BJ (cell line): ENCODE measurements at places on chromosomes 6 and 20. TPM values are rescaled to one million over a fixed set of nuclear protein-coding genes. Genes with fewer than 3 reads are reported as not detected.

The MAFB gene
- polyA plus RNA-seq: 0.02 and 0.06 TPM in 2 replicates

DNA sequence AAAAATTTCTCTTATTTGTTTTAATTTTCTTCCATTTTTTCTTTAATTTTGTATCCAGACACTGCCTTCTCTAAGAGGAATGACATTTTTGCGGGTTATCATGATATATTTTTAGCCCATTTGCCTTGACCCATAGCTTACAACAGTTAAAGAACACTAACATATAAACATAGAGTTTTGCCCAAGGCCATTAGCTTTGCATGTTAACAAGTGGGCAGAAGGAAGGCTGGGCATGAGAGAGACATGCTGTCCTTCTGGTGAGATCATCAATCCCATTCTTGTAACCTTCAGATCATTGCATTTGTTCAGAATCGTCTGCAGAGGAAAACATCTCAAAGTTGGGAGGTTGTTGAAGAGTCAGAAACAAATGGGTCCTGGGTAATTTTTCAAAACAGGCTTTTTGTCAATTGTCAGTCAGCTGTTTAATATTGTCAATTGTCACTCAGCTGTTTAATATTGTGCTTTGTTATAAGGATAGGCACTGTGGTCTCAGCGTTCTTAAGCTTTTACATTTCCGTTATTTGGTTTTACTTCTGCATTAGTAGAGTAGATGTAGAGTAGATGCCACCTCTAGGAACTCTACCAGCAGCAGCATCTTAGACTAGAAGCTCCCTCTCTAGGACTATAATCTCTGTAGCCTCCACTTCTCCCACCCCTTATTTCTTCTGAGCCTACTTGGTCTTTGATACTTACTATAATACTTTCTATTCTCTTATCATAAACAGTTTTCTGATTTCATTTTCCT, 243.1 kb downstream of the ESR1 start:
- DNase-seq: no peak

GRCh38 chr6:48994811-48995210, 468.2 kb downstream of the MMUT start:
- no peak for DNase-seq

The MUC21 gene
- not detected in 2 replicates for polyA plus RNA-seq

DNA sequence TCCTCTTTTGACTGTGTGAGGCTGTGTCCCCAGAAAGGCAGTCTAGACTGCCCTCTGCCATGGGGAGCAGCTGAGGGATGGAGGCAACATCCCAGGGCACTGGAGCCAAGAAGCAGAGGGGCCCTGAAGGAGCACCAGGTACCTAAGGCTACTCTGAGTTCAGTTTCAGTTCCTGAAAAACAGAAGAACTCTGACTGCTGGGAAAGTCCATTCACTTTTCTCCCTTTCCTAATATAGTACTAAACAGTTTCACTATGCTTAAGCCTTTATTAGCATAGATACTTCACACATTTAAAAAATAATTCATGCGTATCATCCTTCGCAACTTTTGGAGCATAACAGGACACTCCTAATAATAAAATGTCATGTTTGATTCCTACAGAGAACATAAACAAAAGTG, 130.0 kb downstream of the FOXC1 start:
- no peak for DNase-seq

DNA sequence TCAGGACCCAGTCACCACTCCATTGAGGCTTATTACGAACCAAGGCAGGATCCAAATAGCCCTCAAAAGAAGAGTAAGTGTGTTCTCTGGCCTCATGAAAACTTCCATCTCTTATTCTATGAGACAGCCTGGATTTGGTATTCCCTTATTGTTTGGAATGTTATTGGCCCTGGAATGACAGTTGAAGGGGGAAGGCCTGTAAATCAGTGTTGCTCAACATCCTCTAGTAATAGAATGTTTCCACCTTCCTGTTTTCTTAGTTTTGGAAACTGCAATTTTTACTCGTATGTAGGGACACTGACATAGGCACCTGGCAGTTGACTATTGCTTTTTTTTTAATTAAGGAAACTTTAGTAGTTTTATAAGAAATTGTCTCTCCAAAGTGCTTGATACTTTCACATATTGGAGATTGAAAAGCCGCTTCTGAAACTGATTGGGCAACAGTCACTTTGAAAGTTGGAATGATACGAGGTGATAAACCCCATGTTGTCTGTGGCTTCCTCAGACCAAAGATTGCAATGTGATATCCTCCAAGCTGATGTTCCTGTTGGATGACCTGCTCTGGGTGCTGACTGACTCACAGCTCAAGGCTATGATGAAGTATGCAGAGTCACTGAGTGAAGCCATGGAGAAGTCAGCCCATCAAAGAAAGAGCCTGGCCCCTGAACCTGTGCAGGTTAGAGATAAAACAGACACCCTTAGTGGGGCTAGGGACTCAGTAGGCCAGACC, 43.1 kb downstream of the BLTP3A start:
- peak; percentile 26 for DNase-seq

DNA sequence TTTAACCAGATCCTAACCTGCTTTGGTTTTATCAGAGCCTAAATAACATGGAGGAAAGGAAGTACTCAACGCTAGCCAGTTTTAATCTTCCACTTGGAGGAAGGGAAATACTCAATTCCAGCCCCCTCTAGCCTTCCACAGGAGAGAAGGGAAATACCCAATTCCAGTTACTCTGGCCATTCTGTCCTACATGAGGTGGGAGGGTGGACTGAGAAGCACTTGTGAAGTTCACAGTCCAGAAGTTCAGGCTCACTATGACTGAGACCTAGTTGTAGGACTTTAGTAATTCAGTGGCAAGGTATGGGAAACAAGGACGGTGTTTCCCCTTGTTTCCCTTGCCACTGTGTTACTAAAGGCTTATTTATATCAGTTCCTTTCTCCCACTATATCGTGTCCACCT, 672.0 kb downstream of the RFPL4B start:
- DNase-seq: no peak

The PDE10A gene
- 0.36 and 0.40 TPM in 2 replicates for polyA plus RNA-seq

DNA sequence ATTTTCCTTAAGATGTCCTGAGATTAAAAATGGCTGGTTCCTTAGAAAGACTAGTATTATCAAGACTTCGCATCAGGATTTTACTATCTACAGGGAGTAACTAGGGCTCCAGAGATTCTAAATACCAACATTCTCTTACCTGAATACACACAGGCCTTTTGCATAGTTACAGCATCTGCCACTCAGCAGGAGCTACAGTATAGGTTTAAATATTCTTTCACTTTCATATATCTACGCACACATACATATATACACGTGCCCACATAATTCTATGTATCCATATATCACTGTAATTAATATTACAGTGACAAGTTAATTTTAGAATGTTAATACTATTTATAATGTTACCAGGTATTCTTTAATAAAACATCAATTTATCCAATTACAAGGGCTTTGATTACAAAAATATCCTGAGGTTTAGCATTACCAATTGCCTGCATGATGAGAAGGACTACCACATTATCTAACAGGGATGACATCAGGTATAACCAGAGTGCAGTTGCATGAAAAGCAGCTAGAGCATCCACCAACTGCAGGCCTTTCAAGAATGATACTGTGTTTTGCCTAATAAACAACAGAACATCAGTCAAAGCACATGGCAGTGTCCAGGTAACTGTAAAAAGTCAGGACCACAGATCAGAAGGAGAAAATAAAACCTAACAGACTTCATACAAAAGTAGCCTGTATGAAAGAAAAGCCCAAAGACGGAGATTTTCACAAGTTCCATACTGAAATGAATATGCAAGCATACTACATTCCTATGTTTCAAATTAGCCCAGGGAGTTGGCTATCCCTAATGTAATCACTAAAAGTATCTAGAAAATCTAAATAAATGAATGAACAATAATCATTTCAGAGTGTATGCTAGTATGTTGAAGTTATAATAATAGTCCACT, 268.7 kb downstream of the PTPRK start:
- DNase-seq: no peak

GRCh38 chr20:19888269-19888671, 128.9 kb upstream of the NAA20 start:
- DNase-seq: no peak

- no peak for DNase-seq
These were observed 232.7 kb upstream of the TENT5A start for GRCh38 chr6:81985191-81985590.

The POU3F2 gene
- polyA plus RNA-seq: not detected in 2 replicates

The IMPG1 gene
- not detected in 2 replicates for polyA plus RNA-seq

- DNase-seq: no peak
These were observed 31.9 kb downstream of the ANKRD60 start for GRCh38 chr20:58196402-58197184.

The MICB gene
- polyA plus RNA-seq: 21.9 and 23.4 TPM in 2 replicates

- no peak for DNase-seq
These were observed 145.8 kb downstream of the MRPL14 start for GRCh38 chr6:43981363-43981990.

The SIRPA gene
- 23.2 and 34.1 TPM in 2 replicates for polyA plus RNA-seq

DNA sequence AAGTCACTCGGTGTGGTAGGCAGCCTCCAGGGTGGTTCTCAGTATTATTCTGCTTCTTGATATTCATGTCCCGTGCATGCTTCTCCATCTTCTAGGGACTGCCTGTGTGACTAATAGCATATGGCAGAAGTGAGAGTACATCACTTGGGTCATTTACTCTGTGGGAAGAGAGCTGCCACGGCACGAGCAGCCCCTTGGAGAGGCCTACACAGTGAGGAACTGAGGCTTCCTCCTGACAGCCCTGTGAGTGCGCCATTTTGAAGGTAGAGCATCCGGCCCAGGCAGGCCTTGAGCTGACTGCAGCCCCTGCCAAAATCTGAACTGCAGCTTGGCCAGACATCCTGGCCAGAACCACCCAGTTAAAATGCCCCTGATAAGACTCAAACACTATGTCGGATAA, 17.3 kb upstream of the MCUR1 start:
- DNase-seq: no peak

DNA sequence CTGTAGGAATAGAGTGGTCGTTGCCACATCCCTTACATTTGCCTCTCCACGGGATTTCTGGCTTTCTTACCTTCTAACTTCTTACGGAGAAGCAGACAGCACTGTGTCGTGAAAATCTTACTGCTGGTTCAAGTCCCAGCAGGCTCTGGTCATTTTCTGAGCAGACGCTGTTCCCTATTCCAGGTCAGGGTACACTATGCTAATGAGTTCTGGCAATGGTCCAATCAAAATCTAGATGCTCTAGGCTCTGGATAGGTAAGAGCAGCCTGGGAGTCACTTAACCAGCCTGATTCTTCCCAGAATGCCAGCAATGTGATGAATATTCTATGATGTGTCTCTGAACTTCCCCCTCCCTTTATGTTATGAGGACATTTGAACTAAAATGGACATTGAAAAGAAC, at the start of gene GCM1:
GCM1 (minus strand) TSS at position 158 of the 400 bp plus-strand sequence. CDS start 3,209 bp downstream, outside the sequence.
- DNase-seq: no peak

DNA sequence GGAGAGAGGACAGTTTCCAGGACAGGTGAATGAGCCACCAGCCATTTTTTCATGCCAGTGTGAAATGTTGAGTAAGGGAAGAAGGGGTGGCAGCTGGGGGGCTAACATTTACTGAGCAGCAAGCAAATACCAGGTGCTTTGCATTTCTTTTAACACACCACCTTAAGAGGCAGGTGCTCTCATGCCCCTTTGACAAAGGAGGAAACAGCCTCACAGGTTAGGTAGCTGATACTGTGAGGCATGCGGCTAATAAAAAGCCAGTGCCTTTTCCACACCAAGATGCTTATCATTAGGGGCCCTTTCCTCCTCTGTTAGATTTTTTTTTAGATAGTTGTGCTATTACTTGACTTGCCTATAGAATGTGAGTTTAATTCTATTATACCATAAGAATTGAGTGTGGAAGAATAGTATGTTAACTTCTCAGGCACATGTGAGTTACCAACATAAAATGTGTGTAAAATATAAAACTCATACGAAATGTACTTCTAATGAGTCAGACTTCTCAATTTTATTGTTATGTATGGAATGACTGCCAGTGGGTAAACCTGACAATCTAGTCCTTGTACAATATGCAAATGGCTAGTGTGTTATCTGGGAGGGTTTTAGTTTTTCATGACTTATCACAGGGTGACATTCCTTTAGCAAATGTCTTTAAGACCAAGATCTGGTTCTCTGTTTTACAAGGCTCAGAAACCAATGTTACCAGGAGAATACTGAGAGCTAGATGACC, 260.0 kb downstream of the TMEM242 start:
- no peak for DNase-seq

DNA sequence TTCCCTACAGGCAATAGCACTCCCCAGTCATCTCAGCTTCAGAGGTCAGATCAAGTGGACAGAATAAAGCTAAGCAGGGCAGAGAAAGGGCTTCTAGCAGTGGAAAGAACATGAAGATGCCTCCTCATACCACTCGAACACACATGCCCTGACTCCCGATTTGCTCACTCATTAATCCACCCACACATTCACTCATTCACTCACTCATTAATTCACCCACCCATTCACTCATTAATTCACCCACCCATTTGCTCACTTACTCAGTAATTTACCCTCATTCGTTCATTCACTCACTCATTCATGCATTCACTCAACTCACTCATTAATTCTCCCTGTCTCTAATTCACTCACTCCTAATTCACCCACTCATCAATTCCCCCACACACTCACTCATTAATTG, 43.9 kb downstream of the HNF4A start:
- no peak for DNase-seq

DNA sequence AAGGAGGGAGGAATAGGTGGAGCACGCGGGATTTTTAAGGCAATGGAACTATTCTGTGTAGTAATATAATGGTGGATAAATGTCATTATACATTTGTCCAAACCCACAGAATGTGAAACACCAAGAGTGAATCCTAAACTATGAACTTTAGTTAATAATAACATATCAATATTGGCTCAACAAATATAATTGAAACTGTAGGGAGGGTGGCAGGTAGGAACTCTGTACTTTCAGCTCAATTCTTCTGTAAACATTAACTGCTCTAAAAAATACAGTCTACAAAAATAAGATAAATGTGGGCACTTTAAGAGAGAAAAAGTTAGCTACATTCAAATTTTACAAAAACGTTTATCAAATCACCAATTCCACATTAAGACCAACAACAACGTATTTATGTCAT, 136.7 kb upstream of the RUNX2 start:
- DNase-seq: no peak

The IL17A gene
- polyA plus RNA-seq: not detected in 2 replicates

GRCh38 chr6:42520786-42521607, 42.8 kb upstream of the UBR2 start:
- no peak for DNase-seq

The SIRPB2 gene
- not detected in 2 replicates for polyA plus RNA-seq

The TSBP1 gene
- not detected in 2 replicates for polyA plus RNA-seq

The TMEM244 gene
- not detected in 2 replicates for polyA plus RNA-seq

The TEAD3 gene
- polyA plus RNA-seq: 22.5 and 40.6 TPM in 2 replicates

The STK4 gene
- polyA plus RNA-seq: 12.4 and 19.9 TPM in 2 replicates

The TSHZ2 gene
- not detected in 2 replicates for polyA plus RNA-seq

DNA sequence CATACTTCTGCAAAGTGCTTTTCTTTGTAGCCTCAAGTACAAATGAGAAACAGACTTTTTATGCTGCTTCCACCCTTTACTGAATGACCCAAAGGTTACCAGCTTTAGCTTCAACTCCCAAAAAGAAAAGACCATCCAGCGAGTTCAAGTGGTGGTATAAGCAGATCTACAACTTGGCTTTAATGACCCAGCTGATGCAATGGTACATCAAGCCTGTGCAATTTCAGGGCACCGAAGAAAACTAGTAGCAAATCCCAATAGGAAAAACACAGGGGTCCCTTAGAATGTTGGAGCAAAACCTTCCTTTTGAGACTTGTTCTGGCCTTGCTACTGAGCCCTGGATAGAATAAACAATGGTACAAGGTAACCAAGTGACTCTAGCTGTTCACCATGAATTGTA, 33.8 kb downstream of the STX7 start:
- DNase-seq: no peak

GRCh38 chr6:128327890-128328289, 192.5 kb downstream of the PTPRK start:
- no peak for DNase-seq
